Stimulated activated CD4-positive, alpha-beta T cell treated with anti-CD3 and anti-CD28 coated beads, Interleukin-4, amount 100 ng/mL, for 48 hours (primary cell): ENCODE measurements at places on chromosomes 6 and 20.

- DNase-seq, result no peak
Measured at GRCh38 chr20:60295214-60295613, 337.0 kb downstream of the CDH26 start.

- no peak for DNase-seq
Measured at GRCh38 chr20:24132246-24132645, 143.7 kb upstream of the GGTLC1 start.

DNA sequence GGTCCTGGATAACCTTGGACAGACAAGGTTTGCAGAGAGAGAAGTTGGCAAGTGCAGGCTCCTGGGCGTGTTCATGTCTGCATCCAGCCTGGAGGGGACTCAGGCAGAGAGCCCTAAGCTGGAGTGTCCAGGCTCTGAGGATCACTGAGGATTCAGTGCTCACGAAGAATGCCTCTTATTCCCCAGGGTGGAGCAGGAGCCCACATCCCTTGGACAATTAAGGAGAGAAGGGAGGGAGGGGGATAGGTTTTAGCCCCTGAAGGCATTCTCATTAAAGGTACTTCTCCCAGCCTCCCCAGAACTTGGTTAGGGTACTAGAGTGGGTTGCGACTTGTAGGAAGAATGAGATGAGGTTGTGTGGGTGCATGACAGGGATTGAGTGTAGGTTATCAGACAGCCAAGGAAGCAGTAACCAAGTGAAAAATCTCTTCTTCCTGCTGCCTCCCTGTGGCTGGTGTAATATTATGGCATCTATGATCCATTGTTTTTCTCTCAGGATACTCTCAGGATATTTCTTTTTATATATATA, 680 bp downstream of the HLA-DPB1 start:
- no peak for DNase-seq

DNA sequence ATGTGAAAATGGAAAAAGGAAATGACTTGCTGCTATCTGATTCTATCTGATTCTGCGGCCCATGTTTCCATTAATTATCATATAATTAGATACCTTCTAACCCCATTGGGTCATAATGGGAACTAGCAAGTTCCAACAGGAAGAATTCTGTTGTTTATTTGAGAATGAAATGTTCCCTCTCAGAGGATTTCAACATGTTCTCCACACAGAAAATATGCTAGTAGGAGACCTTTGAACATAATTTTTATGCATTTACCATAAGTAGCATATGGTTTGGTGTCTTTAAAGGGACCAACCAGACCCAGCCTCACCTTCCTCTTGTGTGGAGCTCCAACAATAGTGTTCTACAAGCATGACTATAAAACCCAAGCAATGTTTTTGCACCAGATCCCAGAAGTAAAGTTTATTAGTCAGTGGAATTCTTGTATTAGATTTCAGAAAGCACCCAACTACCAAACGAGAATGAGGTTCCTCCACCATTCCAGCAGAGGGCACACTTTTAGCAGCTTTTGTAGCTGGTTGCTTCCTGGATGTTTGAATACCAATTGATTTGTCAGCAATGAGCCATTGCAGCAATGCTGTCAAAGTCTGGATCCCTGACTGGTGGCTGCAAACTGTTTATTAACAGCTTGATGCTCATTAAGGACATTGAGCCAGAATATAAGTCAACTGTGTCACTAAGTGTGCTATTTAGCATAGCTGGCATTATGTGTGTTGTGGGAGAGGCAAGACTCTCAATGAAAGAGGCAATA, 143.6 kb upstream of the GJE1 start:
- no peak for DNase-seq

GRCh38 chr6:23964865-23965264, 161.2 kb upstream of the NRSN1 start:
- DNase-seq, result no peak

DNA sequence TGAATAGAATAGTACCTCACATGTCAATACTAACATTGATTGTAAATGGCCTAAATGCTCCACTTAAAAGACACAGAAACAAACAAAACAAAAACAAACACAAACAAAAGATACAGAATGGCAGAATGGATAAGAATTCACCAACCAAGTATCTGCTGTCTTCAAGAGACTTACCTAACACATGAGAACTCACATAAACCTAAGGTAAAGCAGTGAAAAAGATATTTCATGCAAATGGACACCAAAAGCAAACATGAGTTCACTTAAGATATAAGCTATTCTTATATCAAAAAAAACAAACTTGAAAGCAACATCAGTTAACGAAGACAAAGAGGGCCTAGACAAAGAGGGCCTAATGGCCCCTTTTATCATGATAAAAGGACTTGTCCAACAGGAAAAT, 47.3 kb upstream of the ZNF133 start:
- DNase-seq, result no peak

- no peak for DNase-seq
Measured at GRCh38 chr6:166655251-166655650, 28.2 kb upstream of the RPS6KA2 start.

- no peak for DNase-seq
Measured at GRCh38 chr6:7914991-7915789, 4.6 kb upstream of the TXNDC5 start.

DNA sequence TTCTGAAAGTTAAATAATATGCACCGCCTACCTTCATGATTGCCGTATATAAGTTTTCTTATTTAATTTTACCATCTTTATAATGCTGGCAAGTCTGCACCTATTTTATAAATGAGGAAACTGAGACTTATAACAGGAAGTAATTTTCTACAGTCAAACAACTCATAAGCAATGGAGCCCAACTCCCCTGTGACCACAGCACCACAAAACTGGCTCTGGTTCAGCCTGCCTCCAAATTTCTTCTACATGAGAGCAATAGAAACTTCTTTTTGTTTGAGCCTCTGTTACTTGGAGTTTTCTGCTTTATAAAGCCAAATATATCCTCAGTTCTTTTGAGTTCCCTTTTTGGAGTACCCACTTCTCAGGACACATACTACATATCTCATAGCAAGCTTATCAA, 131.1 kb upstream of the HSF2 start:
- DNase-seq, result no peak

DNA sequence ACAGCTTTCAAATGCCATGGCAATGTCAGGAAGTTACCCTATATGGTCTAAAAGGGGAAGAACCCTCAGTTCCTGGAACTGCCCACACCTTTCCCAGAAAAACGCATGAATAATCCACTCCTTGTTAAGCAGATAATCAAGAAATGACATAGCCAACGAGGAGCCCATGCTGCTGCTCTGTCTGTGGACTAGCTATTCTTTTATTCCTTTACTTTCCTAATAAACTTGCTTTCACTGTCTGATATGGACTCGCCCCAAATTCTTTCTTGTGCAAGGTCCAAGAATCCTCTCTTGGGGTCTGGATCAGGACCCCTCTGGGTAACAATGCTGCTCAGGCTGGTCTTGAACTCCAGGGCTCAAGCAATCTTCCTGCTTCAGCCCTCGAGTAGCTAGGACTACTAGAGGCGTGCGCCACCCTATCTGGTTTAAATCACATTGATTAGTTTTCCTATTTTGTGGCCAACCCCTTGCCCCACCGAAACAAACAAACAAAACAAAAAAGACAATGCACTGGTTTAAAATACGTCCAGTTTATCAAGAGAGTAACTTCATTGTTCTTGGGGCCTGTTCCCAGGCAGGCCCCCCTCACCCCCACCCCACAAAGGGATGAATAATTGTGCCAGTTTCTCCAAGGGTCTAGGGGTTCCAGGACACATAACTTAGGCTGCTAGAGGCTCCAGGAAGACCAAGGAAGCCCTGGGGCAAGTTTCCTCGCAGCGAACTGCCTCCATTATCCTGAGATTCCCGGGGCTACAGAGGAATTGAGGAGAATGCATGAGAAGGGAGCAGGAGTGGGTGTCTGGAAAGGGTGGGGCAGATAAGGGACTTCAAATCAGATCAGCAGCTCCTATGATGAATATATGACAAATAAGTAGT, 10.1 kb upstream of the AKAP12 start:
- DNase-seq, result peak; percentile 40

- no peak for DNase-seq
Measured at GRCh38 chr6:23140871-23141270, 571.5 kb downstream of the HDGFL1 start.

- DNase-seq, result no peak
Measured at GRCh38 chr20:42191140-42191860, 573.1 kb upstream of the CHD6 start.

DNA sequence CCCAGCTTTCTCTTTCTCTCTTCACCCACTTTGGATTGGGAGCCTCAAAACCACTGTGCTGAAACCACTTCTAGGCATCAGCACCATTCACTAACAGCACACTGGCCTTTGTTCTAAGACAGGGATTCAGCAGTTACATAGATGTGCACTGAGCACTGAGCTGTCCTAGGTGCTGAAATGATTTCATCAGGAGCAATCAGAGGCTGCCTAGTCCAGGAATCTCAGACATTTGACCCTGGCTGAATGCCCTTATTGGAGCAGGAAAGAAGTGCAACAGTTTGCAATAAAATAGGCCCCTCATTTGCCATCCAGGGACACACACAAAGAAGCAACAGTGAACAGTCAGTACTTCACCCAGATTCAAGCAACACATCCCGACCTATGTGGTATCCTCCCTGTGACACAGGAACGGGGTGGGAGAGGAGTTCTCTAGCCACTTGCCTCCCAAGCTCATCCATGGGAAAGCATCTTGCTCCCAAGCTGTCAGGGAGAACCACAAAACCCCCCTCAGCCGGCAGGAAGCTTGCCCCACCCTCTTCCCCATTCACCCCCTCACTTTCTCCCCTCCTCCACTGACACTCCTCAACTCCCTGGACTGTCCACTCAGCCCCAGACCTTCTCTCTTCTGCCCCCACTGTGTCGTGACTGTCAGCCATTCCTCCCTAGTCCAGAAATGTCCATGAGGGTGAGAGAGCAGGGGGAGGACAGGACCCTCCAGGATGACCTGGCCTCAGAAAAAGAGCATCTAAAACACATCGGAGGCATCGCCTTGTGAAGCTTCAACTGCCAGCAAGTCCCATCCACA, 304.4 kb downstream of the PREX1 start:
- DNase-seq, result no peak

DNA sequence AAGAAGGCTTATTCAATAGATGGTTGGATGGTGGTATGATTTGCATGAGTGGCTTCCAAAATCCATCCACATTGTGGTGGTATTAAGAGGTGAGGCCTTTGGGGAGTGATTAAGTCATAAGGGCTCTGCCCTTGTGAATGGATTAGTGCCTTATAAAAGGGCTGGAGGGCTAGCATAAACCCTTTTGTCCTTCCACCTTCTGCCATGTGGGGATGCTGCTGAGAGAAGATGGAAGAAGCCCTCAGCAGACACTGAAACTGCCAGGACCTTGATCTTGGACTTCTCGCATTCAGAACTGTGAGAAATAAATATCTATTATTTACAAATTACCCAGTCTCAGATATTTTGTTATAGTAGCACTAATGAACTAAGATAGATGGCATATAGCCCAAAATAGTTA, 27.8 kb upstream of the SRPK1 start:
- DNase-seq, result no peak

GRCh38 chr6:110085285-110085684, 94.2 kb downstream of the WASF1 start:
- DNase-seq, result no peak

DNA sequence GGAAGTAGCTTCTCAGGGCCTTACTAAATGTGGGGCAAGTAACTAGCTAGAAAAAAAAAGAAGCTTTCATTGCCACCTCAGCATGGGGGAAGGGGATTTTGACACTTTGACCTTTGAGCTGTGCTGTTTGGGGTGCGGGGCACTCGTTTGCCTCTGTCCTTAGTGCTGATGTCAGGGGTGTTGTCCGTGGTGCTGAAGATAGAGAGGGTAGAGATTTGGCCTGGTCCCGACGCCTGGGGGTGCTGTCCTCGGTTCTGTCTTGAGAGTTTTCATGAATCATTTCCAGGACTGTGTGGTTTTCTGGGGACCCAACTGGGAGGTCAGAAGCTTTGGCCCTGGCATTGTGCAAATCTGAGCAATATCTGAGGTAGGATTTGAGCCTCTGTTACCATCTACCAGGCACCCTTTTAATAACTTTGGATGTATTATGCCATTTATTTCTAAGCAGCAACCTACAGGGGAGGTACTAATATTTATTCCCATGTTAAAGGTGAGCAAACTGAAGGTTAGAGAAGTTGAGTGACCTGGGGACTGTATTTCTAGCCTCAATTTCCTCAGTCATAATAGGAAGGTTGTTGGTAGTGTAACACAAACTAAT, 78.0 kb downstream of the DLGAP4 start:
- peak; percentile 19 for DNase-seq

DNA sequence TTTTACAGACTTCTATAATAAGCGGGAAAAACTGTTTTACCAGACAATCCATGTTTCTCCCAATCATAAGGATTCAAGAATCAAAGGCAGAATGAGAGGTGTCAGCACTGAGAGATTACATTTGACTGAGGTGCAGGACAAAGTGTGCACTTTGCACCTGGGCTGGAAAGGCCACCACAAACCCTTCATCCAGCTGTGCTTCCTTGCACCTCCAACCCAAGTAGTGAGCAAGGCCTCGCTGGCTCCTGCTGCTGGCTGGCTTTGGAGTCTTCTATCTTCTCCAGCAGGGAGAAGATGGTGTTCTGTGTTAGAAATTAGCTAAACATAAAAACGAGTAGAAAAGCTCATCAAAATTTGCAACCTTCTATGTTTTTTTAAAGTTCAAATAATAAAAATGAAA, 77.7 kb downstream of the CHD6 start:
- no peak for DNase-seq

DNA sequence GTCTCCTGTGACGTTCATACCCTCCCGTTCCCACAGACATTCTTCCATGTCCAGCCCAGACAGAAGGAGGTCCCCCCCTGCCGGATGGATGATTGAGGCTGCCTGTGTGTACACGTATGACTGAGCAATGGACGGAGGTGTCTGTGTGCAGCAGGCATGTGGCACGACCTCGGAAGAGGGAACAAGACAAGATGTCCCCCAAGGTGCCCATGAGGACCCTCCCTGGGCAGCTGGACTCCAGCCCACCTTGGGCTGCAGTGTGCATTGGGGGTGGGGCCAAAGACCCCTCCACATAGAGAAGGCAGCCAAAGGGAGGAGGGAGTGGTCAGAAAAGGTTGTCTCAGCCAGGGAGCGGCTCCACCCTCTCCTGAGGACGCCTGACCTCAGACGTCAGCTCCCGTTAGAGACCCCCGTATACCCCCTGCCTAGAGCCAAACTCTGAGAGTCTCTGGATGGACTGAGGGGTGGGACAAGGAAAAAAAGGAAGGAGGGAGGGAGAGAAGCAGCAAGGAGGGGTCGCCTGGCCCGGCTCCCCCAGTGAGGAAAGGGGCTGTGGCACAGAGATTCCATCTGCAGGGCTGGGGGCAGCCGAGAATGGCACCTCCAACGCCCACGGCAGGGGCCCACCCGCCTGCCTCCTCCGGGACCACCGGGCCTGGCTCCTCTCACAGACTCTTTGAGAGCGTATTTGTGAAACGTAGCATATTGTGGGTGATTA, 92.9 kb upstream of the BHLHE23 start:
- no peak for DNase-seq

- DNase-seq, result no peak
Measured at GRCh38 chr20:13299401-13299800, 78.3 kb downstream of the ISM1 start.

GRCh38 chr6:160226118-160226591, 32.5 kb downstream of the SLC22A2 start:
- peak; percentile 61 for DNase-seq

GRCh38 chr6:157541618-157542413, 160.8 kb downstream of the ZDHHC14 start:
- no peak for DNase-seq
